ENCODE measurements at places on chromosomes 5 and 9.

- no peak for DNase-seq
Observed at GRCh38 chr5:3201941-3202340, 393.7 kb upstream of the IRX1 start.

DNA sequence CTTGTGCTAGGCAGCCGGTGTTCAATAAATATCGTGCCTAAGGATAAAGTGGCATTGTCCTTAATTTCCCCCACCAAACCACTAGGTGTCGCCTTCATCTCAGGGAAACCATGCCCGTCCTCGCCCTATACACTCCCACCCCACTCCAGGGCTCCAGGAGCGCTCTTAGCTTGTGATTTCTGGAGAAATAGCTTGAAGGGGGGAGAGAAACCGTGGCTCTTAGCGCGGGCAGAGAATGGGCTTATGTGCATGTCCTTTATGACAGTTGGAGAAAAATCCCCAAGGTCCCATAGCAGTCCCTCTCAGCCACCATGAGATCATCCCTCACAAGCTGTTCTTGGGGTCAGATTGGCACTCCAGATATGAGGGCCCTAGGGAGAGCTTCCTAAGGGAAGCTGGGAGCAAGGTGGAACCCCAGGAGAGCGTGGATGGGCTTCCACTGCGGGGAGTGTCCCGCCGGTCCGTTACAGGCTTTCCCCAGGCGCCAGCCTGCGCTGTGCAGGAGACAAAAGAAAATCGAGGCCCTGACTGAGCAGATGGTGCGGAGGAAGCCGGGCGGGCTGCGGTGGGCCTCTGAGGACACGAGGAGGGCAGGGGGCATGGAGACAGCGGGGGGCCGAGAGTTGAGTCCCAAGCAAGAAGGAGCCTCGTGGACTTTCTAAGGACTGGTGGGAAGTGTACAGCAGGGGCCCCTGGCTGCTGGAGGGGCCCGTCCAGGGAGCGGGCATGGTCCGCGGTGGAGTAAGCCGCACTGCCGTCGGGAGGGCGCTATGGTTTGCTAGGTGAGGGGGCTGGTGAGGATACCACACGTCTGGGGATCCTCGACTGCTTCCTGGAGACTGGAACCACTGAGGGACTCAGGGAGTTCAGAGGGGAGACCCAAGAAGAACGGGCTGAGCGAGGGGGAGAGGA is 750 bp upstream of the NPR2 start:
- DNase-seq: peak; percentile 69

- DNase-seq: no peak
Observed at GRCh38 chr5:95966005-95966404, 4.4 kb upstream of the ELL2 start.

DNA sequence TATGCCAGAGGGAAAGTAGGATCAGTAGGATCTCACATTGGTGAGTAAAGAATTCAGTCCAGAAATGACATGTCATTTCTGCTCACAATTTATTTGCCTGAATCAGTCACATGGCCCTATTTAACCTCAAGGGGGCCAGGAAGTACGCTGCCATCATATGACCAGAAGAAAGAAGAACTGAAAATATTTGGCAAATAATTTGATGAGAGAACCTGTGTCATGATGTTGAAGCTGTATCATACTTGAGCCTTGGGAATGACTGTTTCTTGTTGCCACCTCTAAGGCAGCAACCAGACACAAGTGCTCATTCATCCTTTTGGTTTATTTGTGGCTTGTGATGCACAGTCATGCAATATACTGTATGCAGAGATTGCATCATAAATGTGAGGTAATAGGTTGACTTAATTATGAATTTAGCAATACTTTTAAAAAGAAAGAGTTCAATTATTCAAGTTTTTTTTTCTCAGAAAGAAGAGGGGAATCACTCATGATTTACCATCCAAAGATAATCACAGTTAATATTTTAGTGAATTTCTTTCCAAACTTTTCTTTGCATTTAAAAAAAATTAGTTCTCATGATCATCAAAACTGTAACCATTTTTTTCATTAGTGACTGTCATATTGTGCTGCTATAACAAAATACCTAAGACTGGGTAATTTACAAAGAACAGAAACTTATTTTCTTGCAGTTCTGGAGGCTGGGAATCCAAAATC is 8.2 kb upstream of the ZFYVE16 start:
- DNase-seq: peak; percentile 16

DNA sequence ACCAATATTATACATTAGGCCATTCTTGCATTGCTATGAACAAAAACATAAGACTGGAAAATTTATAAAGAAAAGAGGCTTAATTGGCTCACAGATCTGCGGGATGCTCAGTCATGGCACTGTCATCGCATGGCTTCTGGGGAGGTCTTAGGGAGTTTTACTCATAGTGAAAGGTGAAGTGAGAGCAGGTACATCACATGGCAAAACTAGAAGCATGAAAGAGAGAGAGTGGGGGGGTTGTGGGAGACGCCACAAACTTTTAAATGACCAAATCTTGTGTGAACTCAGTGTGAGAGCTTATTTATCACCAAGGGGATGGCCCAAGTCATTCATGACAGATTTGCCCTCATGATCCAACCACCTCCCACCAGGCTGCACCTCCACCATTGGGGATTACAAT is 398.3 kb upstream of the EDIL3 start:
- no peak for DNase-seq

- DNase-seq: no peak
Observed at GRCh38 chr5:81354093-81354492, 39.8 kb downstream of the ACOT12 start.

GRCh38 chr5:34598177-34598794 is 57.8 kb upstream of the RAI14 start:
- DNase-seq: no peak

DNA sequence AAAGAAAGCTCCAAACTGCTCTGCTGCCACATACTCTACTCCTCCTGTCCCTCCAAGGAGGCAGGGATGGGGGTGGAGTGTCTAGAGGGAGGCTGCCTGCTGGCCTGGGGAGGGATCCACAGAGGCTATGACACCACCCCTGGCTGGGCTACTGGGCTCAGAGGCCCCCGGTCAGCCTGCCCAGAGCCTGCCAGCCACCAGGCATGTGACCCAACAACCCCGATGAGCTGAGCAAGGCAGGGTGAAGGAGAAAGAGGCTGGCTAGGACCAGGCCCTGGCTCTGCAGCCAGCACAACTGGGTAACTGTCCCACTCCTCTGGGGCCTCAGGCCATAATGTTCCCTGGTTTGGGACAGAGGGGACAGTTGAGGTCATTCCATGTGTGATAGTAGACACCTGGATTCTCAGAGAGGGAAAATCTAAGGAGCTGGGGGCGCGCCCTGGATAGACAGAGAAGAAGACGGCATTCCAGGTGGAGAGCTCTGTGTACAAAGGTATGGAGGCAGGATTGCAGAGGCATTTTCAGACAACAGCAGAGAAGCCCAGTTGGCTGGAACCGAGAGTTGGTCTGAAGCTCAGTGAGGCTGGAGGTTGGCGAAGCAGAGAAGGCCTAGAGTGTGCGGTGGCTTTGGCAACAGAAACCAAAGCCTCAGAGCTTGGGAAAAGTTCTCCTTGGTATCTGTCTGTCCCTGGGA is 33.8 kb upstream of the IL17B start:
- DNase-seq: no peak

GRCh38 chr5:81195335-81195929 is 37.7 kb upstream of the CKMT2 start:
- DNase-seq: no peak

DNA sequence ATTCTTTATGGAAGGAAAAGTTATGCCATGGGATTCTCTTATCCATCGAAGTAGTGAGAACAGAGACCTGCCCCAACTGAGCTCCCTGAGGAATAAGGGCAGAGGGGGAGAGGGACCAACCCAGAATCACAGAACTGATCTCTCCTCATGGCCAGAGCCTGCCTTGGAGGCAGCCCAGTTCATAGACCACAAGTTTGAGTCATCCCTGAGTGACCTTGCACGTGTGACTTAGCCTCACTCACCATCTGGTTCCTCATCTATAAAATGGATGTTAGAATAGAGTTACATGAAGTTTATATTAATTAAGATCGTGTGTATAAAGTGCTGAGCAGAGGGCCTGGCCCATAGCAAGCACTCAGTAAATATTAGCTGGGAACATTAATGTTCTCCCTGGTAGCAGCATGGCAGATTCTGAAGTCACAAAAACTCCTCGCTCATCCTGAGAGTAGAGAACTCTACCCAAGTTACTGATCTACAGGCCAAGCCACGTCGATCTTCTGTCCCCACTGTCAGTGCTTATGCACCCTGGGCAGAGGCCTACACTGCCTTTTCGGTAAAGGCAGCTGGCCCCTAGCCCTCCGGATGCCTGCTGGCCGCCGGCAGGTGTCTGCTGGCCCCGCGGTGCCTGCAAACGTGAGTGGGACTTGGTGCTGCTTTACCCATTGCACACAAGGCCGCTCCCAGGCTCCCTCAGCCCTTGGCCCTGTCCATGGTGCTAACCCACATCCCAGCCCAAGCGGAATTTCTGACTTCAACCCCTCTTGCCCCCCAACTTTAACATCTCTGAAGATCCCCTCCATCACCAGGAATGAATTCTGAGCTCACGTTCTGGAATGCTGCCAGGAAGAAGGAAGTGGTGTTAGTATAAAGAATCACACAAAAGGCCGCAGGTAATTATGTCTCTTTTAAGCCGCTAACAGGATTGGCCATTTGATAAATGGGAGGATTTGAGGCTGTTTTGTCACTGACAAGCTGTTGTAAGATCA is 61.1 kb upstream of the ARAP3 start:
- DNase-seq: no peak

- no peak for DNase-seq
Observed at GRCh38 chr9:33177639-33178038, 10.5 kb upstream of the B4GALT1 start.

DNA sequence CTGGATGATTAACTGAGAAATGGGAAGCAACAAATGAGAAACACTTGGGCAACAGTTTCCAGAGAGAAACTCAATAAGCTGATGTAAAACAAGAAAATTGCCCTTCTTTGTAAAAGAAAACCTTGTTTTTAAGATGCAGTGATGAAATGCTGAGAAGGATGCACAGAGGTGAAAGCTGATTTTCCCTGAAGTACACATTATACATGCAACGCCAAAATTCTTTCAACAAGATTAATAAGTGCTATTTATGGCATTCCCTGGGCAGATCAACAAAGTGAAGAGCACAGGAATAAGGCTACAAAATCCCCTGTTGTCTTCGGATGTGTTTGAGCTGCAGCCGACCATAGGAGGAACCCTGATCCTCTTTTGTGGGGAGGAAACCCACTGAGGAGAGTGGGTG is 208.0 kb upstream of the ANKH start:
- no peak for DNase-seq

DNA sequence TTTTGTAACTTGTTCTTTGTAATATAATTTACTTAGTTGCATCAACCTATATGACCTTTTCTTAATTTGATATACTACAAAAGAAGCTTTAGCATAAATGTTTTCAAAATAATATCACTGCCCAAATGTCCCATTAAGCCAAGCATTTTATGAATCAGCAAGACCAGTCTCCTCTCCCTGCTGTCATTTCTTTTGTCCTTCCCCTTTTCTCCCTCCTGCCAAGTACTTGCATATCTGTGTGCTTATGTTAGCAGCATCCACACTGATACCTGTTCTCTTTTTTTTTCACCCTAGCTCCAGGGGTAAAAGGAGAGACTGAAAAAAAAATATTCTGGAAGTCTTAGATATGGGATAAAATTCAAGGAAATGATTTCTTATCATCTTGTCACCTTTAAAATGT is 69.7 kb downstream of the ZSWIM6 start:
- no peak for DNase-seq

DNA sequence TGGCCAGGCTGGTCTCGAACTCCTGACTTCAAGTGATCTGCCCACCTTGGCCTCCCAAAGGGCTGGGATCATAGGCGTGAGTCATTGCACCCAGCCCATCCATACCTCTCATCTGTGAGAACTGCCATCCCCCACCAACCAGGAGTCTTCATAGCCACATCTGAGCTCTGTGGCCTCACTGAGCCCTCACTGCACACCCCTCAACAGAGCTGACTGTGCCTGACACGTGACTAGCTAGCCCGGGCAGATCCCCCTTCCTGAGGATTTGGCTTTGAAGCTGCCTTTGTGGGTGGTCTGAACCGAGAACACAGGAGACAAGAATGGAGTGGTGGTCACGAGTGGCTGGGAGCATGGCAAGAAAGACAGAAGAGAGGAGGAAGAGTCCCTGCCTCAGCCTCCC is 15.6 kb downstream of the AK8 start:
- no peak for DNase-seq

DNA sequence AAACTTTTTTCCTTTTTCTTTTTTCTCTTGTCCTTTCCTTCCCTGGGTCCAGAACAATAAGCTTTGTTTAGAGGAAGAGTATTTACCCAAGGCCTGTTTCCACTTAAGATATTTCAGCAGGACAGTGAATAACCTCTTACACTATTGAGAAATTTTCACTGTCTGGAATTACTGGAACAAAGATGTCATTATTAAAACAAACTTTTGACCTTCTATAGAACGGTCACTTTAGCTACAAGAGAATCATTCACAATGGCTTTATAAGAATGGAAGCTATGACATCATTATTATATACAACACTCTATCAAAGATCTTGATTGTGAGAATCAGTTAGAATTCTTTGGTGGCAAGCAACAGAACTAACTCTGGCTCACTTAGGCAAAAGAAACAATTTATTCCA is 22.0 kb upstream of the ARHGAP26 start:
- DNase-seq: no peak

GRCh38 chr5:125812651-125813050 is 610.6 kb upstream of the GRAMD2B start:
- no peak for DNase-seq

- no peak for DNase-seq
Observed at GRCh38 chr9:87703636-87704276, 22.2 kb upstream of the CTSL start.

DNA sequence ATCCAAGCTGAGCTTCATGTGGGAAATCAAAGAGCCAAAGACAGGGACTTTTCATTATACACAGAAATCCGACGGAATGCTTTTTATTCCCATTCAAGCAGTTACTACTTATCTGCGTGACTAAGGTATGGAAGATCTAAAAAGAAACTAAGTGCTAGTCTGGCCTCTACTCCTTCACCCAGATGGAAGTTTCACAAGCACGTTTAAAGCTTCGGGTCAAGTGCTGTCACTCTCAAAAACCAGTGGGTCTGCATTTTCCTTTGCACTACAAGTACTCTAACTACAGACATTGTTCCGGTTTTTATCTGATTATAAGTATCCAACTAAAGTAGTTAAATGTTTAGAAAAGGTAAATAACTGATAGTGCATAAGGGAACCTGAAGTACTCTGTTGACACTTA is 13.7 kb upstream of the MTAP start:
- no peak for DNase-seq

GRCh38 chr9:108837530-108837929 is 18.3 kb downstream of the ACTL7B start:
- no peak for DNase-seq

GRCh38 chr9:89312222-89312571 is 1.2 kb downstream of the CKS2 start:
- peak; percentile 52 for DNase-seq

- DNase-seq: no peak
Observed at GRCh38 chr9:84694248-84694647, 24.7 kb downstream of the NTRK2 start.

GRCh38 chr5:8870959-8871355 is 674.9 kb downstream of the SEMA5A start:
- no peak for DNase-seq

DNA sequence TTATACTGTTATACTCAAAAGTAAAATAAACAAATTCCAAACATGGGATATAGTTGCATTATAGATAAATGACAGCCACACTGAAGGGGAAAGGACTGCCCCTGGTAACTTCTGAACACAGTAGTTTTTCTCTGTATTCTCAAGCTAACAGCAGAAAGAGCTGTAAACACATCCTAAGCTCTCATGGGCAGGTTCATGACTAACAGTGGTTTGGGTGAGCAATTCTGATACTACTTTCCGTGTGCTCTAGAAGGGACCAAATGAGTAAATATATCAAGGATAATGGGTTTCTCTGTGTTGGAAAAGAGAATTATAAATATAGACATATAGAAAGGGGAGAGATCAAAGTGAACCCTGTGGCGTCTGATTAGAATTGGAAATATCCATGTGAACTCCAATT is 2.2 kb upstream of the LCN6 start:
- DNase-seq: peak; percentile 19

Data from CD4-positive, CD25-positive, alpha-beta regulatory T cell (primary cell).